ENCODE measurements at places on chromosomes 4 and X. TPM values are rescaled to one million over a fixed set of nuclear protein-coding genes. Genes with fewer than 3 reads are reported as not detected.

GRCh38 chr4:20338841-20339240 is 87.1 kb downstream of the SLIT2 start:
- DNase-seq, result no peak

DNA sequence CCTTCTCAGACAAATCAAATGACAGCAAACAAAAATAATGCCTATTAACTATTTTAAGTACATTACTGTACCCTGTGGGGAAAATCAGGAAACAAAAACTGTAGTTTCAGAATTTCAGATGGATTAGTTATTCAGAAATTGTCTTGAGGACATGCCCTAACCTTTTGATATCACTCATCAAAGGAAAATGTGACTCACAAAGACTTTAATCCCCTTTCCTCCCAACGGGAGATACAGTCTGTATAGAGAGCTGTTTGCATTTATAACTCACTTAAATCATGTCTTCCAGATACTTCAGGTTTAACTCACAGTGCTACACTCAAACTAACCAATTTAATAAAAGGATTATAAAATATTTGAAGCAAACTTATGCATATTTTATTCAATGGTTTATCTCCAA is 304.0 kb downstream of the MAPK10 start:
- no peak for DNase-seq

GRCh38 chrX:10648614-10649013 is 28.2 kb upstream of the MID1 start:
- no peak for DNase-seq

DNA sequence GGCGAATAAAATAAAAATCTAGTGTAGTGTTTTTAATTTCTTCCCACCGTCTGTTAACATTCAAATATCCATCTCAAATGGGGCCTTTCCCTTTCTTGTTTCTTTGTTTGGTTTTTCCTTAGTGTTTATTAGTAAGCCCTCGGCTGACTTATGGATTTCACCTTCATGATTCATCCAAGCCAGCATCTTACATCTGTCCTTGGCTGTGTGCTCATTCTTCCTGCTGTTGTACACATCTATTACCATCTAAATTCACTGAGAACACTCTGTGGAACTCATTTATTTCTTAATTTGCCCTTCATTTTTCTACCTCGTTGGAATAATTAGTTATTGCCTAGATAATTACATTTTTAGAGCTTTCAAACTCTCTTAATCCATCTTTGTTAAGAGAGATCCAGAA is 84.9 kb downstream of the SPCS3 start:
- no peak for DNase-seq

The MAGEA8 gene
- total RNA-seq, result not detected

All from gastrocnemius medialis (tissue), 4 donors.